ENCODE measurements at places on chromosomes 5 and 9.

- DNase-seq: no peak
These were observed 31.7 kb upstream of the MINAR2 start for GRCh38 chr5:129716235-129716634.

GRCh38 chr9:77975806-77976205 lies 55.8 kb downstream of the GNAQ start:
- DNase-seq: no peak

GRCh38 chr5:179485845-179486575 lies 64.3 kb upstream of the RUFY1 start:
- no peak for DNase-seq

DNA sequence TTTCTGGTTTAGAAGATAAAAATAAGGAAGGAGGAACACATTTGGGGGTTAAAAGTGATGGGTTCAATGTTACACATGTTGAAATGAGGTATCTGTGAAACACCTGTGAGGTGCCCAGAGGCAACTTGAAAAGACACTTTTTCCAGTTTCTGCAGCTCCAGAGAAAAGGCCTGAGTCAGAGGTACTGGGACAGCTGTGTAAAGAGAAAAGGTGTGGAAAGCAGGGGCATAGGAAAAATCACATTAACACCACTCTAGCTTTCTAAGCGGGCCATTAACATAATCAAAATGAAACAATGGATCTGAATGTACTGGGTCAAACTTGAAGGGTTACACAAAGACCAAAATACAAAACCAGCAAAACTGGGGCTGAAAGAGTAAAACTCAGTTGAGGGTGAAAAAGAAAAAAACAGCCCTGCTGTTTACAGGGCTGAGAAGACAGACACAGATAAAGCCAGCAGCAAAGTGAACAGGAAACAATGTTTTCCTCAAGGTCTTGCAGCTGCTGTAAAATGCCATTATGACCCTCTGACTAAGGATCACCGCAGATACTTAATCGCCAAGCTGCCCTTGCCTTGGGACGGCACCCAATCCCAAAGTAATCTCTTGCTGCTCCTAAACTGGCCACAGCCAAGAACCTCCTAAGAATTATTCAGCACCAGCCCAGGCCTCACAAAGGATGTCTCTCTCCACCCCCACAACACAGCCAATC lies 104.7 kb downstream of the DROSHA start:
- DNase-seq: no peak

DNA sequence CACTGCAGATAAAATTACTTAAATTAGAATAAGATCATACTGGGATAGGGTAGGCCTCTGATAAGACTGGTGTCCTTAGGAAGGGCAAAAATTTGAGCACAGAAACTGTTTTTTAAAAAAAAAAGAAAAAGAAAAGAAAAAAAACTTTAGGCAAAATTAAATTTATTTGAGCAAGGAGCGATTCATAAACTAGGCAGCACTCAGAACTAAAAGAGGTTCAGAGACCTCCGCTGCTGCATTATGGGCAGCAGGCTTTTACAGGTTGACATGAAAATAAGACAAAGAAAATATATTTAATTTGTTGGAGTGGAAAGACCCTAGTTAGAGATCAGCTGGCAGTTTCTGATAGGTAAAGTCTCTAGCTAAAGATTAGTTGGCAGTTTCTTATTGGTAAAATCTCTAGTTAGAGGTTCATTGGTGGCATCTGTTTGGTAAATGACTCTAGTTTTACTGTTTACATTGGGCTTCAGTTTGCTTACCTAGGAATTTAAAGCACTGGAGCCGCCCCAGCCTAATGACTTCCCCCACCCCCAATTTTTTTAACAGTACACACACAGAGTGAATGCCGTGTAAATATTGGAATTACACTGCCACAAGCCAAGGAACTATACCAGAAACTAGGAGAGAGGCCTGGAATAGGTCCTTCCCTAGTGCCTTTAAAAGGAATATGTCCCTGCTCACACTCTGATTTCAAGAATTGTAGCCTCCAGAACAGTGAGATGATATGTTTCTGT lies 4.5 kb upstream of the PLPP6 start:
- no peak for DNase-seq

GRCh38 chr5:169922474-169922873 lies 57.8 kb downstream of the INSYN2B start:
- no peak for DNase-seq

GRCh38 chr5:26761045-26761444 lies 277.3 kb downstream of the CDH9 start:
- no peak for DNase-seq

GRCh38 chr5:80143491-80143890 lies 108.3 kb downstream of the THBS4 start:
- DNase-seq: no peak

DNA sequence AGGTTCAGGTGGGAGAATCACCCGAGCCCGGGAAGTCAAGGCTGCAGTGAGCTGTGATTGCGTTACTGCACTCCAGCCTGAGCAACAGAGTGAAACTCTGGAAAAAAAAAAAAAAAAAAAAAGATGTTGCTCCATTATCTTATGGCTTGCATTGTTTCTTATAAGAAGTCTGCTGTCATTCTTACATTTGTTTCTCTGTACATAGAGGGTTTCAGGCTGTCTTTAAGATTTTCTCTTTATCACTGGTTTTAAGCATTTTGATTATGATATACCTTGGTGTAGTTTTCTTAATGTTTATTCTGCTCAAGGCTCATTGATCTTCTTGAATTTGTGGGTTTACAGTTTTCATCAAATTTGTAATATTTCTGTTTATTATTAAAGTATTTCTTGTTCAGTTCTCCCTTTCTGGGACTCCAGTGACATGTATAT lies 35.2 kb downstream of the MVB12B start:
- DNase-seq: no peak

- no peak for DNase-seq
These were observed 48.8 kb downstream of the POC5 start for GRCh38 chr5:75668445-75668844.

DNA sequence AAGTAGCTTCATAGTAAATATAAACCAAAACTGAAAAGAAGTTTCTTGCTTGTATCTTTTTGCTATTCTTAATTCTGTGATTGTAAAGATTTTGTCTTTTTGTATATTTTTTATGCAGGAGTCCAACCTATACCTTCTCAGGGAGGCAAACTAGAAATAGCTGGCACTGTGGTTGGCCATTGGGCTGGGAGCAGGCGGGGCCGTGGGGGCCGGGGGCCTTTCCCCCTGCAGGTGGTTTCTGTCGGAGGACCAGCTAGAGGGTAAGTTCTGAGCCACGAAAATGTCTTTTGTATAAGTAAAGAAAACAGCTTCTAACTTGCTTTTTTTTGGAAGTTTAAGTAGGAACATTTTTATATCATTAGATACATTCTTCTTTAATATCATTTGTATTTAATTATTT lies 15.4 kb upstream of the PHF2 start:
- DNase-seq: no peak

DNA sequence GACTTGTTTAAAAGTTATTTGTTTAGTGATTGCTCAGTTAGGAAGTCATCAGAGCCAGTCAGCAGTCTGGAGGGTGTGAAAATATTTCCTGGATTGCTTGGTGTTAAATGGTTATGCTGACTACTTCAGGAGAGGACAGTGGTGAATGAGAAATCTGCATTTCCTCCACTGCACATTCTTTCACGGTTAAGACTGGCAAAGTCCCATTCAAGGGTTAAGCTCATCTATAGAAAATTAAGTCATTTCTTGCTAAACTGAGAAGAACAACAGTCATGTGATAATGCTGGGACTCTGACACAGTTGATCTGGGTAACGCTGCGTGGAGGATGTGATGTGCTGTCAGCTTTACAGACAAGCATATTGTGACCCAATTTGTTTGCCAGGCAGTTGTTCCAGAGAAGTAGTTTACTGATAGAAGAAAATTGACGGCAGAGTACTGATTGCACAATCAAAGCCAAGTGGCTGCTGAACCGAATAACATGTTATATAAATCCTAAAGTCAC lies 80.4 kb downstream of the GRAMD2B start:
- DNase-seq: no peak

DNA sequence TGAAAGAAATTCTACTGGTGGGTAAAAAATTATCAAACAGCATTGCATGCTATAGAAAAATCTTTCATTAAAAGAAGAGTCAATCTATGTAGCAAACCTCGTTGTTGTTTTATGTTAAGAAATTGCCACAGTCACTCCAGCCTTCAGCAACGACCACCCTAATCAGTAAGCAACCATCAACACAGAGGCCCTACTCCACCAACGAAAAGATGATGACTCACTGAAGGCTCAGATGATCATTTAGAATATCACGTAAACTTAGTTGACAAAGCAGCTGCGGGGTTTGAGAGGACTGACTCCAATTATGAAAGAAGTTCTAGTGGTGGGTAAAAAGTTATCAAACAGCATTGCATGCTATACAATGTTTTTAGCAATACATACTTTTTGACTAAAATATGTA lies 242.6 kb downstream of the DRD1 start:
- no peak for DNase-seq

GRCh38 chr5:140986117-140986521 lies 19.8 kb downstream of the PCDHAC2 start:
- DNase-seq: no peak

DNA sequence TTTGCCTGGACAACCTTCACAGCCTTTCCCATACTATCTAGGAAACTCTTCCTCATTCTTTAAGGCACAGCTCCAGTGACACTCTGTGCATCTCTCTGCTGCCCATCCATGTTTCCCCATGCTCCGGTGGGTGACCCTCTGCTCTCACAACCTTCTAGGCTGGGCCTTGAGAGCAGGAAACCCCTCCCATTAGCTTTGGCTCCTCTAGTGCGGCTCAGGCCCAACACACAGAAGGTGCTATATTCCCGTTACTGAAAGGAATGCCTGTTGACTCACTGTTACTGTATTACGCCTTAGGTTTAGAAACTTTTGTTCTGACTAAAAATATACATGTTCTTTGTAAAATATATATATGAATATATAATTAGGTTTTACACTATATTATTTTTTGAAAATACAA lies 8.1 kb upstream of the CCL28 start:
- no peak for DNase-seq

DNA sequence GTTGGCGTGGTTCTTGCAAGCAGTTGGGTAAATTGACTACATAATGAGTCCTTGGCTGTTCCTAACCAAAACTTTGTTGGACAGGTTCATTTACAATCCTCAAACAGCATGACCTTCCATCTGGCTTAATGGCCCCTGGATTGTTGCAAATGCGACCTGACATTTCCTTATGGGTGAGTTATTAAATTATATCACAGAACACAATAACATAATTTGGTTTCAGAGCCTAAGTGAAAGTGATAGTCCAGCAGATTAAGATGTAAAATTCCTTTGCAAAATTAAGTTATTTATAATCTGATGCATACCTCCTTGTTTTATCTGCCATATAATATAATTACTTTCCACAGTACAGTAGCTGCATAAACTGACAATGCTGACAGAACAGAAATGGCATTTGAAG lies 224.4 kb downstream of the TUSC1 start:
- no peak for DNase-seq

DNA sequence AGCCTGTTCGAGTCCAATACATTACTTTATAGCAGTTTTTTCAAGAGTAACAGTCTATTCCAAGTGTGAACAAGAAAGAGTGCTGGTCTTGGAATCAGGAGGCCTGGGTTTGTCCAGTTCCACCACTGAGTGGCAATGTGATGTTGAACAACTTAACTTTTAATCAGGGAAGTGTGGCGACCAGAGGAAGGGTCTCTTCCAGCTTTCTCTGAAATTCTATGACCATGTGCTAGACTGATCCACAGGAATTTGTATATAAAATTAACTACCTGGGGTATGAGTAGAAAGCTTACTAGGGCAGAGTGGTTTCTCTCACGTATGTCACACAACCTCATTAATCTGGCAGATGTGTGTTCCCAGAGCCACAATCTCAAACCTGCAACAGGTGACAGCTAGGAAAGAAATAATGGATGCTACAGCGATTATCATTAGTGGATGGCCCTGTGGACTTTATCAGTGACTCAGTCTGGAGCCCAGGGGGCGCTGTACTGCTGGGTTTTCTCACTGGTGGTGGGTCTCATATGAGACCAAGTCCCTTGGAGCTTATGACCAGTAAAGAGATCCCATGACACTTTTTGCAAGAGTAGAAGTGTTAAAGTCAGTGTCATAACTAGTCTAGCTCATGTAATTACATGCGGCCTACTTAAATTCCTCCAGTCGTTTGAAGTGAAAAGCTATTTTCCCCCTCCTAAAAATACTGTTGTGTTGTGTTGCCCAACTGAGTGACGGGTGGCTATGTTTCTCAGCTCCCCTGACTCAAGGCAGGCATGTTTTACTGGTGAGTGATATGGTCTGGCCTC lies 116.5 kb downstream of the GDNF start:
- DNase-seq: no peak

- no peak for DNase-seq
These were observed 63.7 kb downstream of the LMX1B start for GRCh38 chr9:126677188-126678084.

DNA sequence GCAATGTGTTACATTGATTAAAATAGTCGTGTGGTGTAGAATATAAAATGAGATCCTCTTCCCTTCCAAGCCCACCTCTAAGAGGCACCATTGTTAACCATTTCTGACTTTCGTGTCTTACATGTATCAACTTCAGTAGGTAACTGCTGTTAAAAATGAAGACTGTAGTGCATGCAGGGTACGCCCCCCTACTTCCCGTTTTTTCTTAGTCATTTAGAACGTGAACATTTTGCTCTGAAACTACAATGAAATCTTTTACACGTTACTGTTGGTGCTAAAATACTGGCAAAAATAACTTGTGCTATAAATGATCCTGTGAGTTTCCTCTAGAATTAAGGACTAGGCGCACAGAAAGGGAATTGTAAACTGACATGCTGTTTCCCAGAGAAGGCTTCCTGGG lies 41.5 kb downstream of the WNK2 start:
- DNase-seq: no peak

GRCh38 chr5:39113354-39113953 lies 39.3 kb upstream of the RICTOR start:
- no peak for DNase-seq

- DNase-seq: no peak
These were observed 465.7 kb downstream of the DTWD2 start for GRCh38 chr5:118522626-118523025.

DNA sequence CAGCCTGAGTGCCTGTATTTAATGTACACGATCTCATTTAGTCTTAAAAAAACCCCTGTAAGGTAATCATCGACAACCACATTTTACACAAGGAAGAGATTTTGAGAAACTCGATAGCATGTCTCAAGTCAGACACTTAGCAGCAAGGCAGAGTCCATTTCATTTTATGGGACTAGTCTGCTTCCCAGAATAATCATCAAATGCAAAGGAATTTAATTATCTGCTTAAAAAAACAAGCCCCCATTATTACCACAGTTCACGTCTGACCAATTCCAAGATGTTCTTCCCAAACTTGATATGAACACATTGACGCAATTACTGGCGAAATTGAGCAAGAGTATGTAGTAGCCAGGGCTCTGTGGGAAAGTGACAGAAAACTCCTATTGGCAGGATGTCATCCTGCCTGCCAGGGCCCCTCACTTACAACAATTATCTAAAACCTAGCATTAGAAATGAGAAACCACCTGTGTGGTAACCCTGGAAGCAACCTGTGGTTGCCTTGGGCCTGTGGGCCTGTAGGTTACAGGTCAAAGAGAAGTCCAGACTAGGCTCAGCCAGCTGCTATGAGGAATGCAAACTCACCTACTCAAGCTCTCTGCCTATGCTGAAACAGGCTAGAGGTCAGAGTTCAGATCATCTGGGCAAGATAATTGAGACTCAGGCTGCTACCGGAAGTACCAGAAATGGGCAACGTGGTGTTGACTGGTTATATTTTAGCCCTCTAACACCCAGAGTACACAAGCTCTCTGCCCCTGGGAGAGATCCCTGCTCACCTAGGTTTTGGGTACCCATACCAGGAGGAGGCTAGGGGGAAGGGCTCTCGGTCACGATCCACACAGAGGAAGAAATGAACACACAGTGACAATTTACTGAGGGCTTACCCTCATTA lies 1.6 kb downstream of the B4GALT1 start:
- no peak for DNase-seq

GRCh38 chr9:20620650-20621470 lies 1.4 kb downstream of the MLLT3 start:
- peak; percentile 80 for DNase-seq
